ENCODE measurements at places on chromosomes 13 and 19.

DNA sequence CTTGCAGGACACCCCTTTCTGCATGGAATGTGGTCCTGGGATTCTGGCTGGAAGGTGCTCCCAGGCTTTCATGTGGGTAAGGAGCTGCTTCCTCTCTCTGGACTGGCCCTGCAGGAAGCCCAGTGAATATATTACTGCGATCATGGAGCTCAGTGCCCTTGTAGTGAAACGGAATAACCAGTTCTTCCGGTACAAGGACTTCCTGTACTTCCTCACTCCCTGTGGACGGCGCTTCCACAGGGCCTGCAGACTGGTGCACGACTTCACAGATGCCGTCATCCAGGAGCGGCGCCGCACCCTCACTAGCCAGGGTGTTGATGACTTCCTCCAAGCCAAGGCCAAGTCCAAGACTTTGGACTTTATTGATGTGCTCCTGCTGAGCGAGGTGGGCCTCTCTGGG is 8.0 kb downstream of the CYP4F8 start:
- no peak for DNase-seq

DNA sequence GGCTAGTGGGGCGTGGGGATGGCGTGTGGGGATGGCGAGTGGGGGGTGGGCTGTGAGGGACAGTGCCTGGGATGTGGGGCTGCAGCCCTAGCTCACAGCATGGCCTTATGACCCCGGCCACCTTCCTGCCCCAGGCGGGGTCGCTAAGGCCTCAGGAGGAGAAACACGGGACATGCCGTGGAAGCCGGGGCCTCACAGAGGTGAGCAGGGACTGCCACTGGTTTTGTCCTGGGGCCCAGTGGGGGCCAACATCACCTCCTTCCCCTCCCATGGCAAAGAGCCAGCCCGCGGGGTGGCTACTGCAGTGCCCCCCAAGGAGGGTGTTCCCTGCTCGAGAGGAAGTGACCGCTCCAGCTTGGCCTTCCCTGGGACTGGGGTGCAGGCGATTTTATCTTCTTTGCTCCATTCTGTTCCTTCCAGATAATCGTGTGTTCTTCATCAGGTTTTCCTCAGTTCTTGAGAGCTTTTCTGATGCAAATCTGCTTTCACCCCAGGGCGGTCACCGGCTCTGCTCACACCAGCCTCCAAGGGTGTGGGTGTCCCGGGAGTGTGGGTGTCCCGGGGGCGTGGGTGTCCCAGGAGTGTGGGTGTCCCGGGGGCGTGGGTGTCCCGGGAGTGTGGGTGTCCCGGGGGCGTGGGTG is 1.2 kb downstream of the F7 start:
- DNase-seq: no peak

DNA sequence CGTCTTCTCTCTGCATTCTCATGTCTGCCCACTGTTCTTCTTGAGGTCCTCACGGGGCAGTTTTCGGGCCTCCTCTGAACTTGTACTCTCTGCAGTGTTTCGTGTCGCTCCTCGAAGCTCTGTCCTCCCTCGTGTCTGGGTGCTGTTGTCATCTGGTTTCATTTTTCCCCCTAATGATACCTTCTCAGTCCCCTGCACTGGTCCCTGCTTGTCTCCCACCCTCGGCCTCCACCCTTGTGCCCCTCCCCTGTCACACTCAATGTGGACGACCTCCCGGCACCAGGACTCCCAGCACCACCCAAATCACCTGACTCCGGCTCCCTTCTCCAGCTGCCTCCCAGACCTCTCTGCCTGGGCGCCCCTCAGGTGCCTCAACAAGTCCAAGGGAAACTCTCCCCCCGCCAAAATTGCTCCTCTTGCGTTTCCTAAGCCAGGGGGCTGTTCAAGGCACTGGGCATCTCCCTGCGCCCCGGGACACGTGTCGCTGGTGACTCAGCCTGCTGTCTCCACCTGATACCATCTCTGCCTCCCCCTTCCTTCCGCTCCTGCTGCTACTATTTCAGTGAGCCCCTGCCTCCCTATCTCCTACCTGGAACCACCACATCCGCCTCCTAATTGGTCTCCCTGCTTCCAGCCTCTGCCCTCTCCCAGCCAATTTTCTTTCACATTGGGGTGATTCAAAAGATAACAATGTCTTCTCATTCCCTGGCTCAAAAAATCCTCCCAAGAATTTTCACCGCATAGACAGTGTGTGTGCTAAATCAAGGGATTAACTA is 49.5 kb downstream of the RFX2 start:
- DNase-seq: no peak

GRCh38 chr19:17184371-17184841 is 30.8 kb upstream of the USE1 start:
- DNase-seq: no peak

DNA sequence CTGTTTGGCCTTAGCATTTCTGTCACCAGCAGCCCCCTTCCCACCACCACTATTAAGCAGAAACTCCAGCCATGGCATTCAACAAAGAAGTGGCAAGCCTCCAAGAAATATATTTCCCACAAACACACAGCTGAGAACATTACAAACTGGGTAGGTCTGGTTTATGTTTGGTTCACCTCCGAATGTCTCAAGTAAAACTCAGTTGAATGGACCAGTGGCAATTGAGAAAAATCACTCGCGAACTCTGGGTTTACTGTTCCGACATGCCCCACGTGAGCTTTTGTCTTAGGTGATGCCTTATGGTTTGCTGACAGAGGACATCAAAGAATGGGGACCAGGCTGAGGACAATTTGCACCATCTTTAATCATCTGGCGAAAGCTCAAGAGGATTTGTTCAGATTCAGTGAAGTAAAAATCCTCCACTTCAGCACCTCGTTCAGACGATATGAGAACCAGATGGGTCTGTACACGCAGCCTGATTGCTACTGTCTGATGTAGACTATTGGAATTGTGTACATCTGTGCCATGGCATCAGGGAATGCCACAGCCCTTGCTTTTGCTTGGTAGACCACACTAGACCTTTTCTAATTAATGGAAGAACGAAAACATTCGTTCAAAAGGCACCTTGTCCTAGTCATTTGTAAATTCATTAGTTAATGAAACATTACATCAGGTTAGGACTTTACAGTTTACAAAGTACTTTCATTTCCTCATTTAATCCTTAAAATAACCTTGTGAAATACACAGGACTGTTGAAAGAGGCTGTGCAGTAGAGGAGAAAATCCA is 59.4 kb downstream of the SLC10A2 start:
- DNase-seq: no peak

DNA sequence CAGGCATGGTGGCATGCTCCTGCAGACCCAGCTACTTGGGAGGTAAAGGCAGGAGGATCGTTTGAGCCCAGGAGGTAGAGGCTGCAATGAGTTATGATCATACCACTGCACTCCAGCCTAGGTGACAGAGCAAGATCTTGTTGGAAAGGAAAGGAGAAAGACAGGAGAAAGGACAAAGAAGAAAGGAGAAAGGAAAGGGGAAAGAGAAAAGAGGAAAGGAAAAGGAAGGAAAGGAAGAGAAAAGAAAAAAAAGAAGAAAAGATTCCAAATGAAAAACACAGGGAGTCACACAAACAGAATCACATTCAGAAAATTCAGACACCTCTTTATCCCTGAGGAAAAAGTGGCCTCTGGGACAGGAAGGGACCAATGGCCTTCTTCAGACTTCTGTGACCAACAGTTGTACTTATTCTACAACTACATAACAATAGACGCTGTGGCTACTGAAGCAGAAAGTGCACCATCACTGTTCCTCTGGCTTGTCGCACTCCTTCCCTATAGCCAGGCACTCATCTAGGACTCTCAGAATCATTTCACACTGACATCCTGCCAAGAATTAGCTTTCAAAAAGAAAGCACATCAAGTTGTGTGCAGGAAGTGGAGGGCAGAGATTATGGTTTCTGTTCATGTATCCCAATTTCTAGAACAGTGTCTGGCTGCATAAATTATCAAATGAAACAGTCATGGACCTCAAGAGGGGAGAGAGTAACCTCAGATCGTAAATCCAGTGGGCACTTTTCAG is 5.9 kb downstream of the MTMR6 start:
- no peak for DNase-seq

DNA sequence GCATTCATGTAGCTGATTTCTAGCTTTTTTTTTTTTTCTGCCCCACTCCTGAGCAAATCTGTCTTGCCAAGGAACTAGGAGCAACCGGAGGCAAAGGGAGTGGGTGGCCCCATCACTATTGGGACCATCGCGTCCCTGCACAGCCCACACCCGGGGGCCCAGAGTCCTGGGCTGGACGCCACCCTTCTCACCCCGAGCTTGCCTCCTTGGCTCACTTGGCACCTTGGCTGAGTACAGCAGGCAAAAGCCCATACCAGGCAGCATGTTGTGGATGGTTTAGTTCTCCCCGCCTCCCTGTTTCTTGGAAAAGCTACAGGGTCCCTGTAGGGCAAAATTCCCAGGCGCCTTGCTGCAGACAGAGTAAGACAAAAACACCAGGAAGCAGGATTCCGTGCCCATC is 13.7 kb downstream of the SMIM24 start:
- no peak for DNase-seq

- DNase-seq: no peak
Observed at GRCh38 chr13:23778879-23779278, 110.3 kb downstream of the MIPEP start.

Measured in iPS-NIHi11 (cell line).